ENCODE measurements at places on chromosomes 16 and 17.

DNA sequence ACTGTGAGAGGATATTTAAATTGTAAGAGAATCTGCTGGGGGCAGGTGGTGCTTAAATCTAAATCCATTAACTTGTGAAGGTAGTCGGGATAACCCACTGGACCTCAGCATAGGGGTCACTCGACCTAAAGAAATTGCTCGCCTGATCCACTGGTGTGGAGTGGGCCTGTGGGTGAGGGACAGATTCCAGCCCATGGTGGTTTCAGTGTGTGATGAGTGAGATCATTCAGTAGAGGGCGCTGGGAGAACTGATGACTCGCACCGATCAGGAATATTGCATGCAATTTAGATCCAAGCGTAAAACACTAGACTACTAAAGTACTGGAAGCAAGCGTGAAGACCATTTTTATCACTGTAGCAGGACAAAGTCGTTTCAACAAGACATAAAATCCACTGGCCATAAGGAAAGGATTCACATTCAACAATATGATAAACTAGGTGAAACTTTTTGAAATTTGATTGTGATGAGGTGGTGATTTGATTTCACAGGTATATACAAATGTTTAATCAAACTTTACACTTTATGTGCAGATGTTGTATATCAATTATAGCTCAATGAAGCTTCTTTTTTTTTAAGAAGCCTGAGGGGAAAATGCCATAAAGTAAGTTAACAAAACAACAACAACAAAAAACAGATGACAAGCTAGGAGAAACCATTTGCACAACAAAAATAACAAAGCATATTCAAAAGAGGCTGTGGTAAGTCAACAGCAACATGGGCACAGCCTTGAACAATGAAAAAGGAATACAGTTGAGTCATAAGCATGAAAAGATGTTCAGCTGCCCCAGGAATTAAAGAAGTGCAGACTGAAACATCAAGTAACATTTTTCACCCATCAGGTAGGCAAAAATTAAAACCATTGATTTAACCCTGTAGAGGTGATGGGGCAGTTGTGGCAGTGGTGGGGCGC lies 7.5 kb upstream of the TMEM170A start:
- no peaks in the 10 kb centered on the region for H3K4me1 ChIP-seq
- no peak overlapping the region for H3K27ac ChIP-seq
- H3K27me3 ChIP-seq: no peaks in the 10 kb centered on the region
- H3K36me3 ChIP-seq: no peaks in the 10 kb centered on the region
- peak; percentile 60 for DNase-seq

DNA sequence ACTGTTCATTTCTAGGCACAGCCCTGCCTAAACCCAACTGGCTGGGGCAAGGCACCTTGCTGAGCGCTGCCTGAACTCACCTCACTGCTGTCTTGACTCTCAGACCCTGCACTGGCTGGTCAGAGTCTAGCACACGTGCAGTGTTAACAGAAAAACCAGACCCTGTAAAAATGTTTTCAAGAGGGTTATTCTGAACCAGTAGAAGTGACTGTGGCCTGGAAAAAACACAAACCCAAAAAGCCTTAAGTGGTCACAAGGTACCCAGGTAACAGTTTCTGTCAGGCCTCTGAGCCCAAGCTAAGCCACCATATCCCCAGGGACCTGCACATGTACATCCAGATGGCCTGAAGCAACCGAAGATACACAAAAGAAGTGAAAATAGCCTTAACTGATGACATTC lies 6.1 kb upstream of the EIF4A3 start:
- no peak overlapping the region for H3K27ac ChIP-seq
- H3K36me3 ChIP-seq: peaks cover 3% of the 10 kb centered on the region
- no peak overlapping the region for H3K4me3 ChIP-seq
- H3K4me1 ChIP-seq: peaks cover 8% of the 10 kb centered on the region

DNA sequence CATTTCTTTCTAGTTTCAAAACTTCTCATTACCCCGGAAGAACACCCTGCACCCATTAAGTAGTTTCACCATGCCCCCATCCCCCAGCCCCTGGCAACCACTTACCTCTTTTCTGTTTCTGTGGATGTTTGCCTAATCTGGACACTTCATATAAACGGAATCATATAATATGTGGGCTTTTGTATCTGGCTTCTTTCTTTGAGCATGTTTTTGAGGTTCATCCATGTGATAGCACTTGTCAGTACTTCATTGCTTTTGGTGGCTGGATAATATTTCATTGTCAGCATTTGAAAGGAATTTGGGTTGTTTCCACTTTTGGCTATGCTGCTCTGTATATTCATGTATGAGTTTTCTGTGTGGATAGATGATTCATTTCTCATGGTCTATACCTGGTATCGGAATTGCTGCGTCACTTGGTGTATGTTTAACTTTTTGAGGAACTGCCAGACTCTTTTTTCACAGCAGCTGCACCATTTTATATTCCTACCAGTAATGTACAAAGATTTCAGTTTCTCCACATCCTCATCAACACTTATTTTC lies 30.0 kb upstream of the SLC5A10 start:
- no peak overlapping the region for H3K27ac ChIP-seq
- no peaks in the 10 kb centered on the region for H3K4me1 ChIP-seq
- peaks cover 30% of the 10 kb centered on the region for H3K36me3 ChIP-seq

DNA sequence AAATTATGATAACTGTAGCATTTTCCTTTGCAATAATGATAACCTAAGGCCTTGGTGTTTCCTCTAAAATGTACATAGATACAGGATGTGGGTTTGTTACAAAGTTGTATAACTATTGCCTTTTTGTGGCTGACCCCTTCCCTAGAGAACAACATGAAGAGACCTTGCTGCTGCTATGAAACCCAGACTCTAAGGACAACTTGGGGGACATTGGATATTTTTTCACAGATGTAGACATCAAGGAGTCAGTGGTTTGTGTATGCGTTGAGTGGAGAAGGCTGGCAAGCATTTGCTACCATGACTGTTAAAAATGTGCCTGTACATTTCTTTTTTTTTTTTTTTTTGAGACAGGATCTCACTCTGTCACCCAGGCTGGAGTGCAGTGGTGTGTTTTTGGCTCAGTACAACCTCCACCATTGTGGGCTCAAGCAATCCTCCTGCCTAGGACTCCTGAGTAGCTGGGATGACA lies 12.3 kb downstream of the HMOX2 start:
- no peak for DNase-seq
- peaks cover 29% of the 10 kb centered on the region for H3K36me3 ChIP-seq
- no peaks in the 10 kb centered on the region for H3K27me3 ChIP-seq
- H3K4me3 ChIP-seq: no peak overlapping the region

- no peak overlapping the region for H3K27ac ChIP-seq
- H3K27me3 ChIP-seq: no peaks in the 10 kb centered on the region
- DNase-seq: no peak
These were observed 7.4 kb downstream of the ZNF594 start for GRCh38 chr17:5184288-5184687.

Measured in spinal cord (tissue), 10 donors.